ENCODE measurements at places on chromosomes 1 and 21.

- no peak for DNase-seq
Measured at GRCh38 chr1:180786624-180787023, 126.1 kb upstream of the KIAA1614 start.

GRCh38 chr1:145886390-145886789 lies 724 bp upstream of the ANKRD35 start:
- no peak for DNase-seq

DNA sequence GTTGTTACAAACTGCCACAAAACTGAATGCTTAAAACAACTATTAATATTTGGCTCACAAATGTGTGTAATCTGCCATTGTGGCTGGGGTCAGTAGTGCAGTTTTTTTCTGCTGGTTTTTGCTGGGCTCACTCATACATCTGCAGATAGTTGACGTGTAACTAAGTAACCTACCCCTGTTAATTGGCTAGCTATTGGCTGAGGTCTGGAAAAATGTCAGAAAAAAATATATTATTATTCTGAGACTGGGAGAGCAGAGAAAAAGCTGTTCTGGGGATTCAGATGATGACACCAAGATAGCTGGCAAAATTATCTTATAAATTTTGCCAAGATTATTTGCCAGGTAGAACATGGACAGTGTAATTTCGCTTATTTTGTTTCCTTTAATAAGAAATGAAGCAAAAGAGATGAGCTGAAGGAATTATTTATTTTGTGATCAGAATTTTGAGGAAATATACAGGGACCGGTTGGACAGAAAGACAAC lies 616.1 kb upstream of the ADAMTS5 start:
- DNase-seq = no peak

- DNase-seq = no peak
Measured at GRCh38 chr1:17075470-17076255, 21.8 kb upstream of the SDHB start.

Data from vagina (tissue), 2 donors.